Stimulated activated CD4-positive, alpha-beta T cell treated with anti-CD3 and anti-CD28 coated beads, Interleukin-12 subunit alpha, Interleukin-12 subunit beta, amount 100 ng/mL, for 24 hours (primary cell): ENCODE measurements at places on chromosomes 1 and 21.

GRCh38 chr1:24032981-24033380 is 52.9 kb upstream of the SRSF10 start:
- DNase-seq: no peak

GRCh38 chr1:11531943-11532342 is 53.0 kb downstream of the DISP3 start:
- no peak for DNase-seq

DNA sequence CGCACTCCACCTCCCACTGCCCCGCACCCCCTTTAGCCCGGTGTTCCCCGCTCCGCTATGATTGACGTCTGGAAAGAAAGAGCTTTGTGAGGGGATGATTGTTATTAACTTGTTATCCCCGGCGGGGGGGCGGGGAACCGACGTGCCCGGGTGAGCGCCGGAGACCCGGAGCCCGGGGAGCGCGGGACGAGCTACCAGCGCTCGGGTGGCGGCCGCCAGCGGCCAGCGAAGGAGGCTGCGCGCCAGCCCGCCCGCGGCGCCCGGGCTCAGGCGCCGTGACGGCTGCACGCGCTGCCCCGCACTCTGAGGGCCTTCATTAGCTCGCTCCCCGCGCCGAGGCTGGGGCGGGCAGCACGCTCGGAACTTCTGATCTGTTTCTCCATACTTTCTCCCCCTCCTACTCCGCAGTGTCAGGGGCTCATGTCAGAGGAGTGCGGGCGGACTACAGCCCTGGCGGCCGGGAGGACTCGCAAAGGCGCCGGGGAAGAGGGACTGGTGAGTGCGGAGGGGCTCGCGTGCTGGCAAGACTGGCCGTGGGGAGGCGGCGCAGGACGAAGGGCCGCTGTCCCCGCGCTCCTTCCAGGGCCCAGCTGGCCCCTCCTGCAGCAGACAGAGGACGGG is 2.1 kb downstream of the LHX8 start:
- no peak for DNase-seq

DNA sequence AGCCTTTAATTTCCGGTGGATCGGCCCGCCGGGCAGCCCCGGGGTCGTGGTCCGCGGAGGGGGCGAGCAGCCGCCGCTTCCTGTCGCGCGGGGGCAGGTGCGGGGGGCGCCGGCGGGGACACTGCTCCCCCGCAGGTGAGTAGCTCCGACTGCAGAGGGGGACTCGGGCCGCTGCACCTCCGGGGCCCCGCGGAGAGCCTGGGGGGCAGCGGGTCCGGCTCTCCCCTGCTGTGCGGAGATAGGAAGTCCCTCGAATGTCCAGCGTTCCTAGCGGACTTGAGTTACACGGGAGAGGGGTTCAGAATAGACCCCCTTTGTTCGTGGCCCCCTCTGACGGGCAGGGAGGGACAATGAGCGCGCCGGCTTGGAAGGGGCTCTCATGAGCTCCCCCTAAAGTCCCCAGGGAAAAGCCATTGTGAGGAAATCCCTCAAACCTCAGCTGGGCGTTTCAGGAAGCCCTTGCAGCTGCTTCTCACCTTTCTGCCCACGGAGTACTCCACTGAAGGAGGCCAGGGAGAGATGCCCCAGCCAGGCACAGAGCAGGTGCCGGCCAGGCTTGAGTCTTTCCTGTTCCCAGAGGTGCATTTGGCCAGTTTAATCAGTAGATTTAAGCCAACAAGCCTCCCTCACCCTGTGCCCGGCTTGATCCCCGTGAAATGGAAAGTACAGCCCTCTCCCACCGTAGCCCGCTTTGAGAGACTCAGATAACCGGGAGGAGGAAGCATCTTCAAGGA is 925 bp downstream of the PDE9A start:
- no peak for DNase-seq

DNA sequence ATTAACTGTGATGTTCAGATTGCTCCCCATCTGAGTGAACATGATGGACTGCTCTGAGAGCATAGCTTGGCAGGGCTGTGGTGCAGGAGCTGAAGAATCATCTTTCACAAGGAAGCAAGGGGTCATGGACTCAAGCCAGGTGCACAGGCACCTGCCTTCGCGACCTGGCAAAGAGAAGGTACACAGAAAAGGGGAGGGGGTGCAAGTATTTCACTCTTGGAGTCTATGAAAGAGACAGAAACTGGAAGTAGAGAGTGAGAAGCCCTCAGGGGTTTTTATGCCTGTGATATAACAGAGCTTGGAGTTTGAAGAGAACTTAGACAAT is 232.6 kb upstream of the PLXNA2 start:
- DNase-seq: no peak

- DNase-seq: no peak
These were observed 97.4 kb upstream of the GFI1 start for GRCh38 chr1:92583821-92584760.

DNA sequence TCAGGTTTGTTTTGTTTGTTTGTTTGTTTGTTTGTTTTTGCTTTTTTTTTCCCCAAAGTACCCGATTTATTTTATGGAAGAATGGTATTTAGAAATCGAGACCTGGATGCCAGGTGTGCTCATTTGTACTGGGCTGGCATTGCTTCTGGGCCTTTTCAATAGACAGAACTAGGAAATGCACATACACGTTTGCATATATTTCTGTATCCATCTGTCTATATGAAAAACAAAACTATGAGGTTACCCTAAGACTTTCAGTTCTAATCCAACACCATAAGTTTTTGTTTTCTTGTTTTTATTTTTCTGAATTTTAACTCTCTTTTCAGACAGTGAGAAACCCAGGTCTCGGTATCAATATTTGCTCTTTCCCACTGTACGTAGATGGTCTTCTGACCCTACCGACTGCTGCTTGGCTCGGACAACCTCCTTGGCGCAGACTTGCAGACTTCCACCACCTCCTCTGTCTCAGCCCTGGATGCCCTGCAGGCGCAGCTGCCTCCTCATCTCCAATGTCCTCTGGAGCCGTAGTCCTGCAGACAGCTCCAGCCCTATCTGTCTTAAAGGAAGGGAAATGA is 171.7 kb downstream of the NEK7 start:
- no peak for DNase-seq

GRCh38 chr1:172926070-172926469 is 124.7 kb downstream of the TNFSF18 start:
- no peak for DNase-seq

DNA sequence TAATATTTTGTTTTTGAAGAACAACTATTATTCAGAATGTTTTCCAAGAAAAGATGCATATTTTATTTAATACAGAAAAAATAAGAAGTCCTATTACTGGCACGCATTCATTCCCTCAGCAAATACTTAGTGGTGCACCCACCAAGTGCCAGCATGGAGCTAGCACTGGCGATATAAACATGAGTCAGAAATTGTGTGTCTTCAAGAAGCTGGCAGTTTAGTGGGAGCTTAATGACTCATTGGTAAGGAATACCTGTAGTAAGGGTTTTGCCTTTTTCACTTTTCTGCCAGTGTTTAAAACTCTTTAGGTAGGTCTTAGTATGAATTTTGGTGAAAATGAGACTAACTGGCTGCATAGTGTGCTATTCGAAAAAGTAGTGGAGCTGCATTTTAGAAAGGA is 6.3 kb downstream of the MAGI3 start:
- DNase-seq: no peak

DNA sequence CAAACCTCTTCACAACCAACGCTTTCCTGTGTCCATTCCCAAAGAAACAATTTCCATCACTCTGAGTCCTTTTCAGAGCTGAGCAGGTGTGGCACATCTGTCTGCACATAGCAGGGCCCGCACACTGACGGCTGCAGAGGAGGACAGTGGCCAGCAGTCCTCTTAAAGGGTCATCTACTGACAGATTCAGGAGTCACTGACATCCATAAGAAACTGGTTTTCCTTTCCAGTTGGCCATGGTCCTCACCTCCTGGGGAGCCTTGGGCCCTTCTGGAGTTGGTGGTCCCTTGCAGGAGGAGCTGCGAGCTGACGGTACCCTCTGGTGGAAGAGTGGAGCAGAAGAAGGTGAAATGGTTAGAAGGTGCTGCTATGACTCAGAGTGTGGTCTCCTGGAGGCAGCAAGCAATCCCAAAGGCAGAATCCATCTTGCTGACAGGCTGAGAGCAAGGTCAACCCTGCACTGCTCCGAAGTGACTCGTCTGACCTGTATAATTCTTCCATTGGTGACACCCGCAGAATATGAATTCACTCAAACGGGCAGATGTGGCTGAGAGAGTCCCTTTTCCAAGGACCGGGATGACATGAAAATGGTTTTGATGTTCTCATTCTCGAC is 278.5 kb upstream of the C1orf174 start:
- no peak for DNase-seq

- DNase-seq: no peak
These were observed 4.8 kb downstream of the VASH2 start for GRCh38 chr1:212955098-212955497.

GRCh38 chr1:236492378-236492777 is 31.4 kb upstream of the LGALS8 start:
- DNase-seq: no peak

- DNase-seq: no peak
These were observed 22.2 kb upstream of the RSPO1 start for GRCh38 chr1:37656881-37657280.

- DNase-seq: no peak
These were observed 397.1 kb upstream of the VAMP3 start for GRCh38 chr1:7373876-7374562.

GRCh38 chr1:75449998-75450397 is 160.9 kb downstream of the SLC44A5 start:
- no peak for DNase-seq

GRCh38 chr1:61181067-61182038 is 99.0 kb downstream of the NFIA start:
- no peak for DNase-seq

DNA sequence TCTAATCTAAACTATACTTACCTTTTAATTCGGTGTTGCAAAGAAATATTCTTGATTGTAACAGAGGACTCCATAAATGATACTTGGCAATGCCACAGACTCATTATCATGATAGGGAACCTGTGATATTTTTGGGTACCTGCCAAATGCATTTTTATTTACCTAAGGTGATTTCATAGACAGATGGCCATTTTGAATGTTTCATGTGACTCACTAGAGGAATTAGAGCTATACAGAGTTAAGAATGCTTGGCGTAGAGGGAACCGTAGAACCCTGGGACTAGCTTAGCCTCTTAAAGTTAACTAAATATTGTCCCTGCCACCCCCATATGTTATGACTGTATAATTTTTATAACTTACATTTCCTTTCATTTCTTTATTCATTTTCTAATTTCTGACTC is 136.1 kb downstream of the DISP1 start:
- DNase-seq: no peak

DNA sequence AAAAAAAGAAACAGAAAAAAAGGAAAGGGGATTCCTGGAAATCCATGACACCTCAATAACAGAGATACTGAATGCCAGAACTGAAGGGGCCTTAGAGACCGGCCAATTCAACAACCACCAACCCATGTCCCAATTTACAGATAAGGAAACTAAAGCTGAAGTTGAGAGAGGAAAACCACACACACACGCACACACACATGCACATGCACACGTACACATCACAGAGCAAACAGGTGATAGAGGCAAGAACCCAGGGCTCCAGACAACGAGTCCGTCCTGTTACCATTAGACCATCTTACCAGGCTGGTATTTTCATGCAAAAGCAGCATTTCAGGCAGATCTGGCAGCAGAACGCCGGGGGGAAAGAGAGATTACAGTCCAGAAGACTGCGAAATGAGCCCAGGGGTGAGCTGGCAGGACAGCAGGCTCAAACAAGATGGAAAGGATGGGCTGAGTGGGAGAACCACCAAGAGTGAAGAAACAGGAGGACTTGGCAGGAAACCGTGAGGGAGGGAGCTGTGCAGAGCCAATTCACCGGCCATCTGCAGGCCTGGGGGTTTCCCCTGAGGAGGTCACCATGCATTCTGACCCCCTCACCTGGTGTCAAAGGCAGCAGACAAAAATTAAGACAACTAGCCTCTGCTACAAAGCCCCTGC is 43.5 kb downstream of the PAFAH2 start:
- DNase-seq: no peak

DNA sequence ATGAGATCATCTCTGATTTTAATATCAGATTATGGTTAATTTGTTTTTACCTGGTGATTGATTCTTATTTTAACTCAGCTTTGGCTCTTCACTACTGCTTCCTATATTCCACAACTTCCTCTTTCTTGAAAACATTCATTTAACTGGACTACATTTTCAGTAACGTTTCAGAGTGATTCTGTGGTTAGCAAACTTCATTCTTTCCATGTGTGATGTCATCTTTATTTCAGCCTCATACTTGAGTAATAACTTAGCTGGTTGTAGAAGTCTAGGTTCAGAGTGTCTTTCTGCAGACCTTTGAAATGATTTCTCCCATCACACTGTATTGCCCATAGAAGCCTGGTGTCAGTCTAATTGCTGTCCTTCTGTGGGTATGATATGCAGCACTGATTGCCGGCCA is 36.0 kb upstream of the SLC35F3 start:
- no peak for DNase-seq

DNA sequence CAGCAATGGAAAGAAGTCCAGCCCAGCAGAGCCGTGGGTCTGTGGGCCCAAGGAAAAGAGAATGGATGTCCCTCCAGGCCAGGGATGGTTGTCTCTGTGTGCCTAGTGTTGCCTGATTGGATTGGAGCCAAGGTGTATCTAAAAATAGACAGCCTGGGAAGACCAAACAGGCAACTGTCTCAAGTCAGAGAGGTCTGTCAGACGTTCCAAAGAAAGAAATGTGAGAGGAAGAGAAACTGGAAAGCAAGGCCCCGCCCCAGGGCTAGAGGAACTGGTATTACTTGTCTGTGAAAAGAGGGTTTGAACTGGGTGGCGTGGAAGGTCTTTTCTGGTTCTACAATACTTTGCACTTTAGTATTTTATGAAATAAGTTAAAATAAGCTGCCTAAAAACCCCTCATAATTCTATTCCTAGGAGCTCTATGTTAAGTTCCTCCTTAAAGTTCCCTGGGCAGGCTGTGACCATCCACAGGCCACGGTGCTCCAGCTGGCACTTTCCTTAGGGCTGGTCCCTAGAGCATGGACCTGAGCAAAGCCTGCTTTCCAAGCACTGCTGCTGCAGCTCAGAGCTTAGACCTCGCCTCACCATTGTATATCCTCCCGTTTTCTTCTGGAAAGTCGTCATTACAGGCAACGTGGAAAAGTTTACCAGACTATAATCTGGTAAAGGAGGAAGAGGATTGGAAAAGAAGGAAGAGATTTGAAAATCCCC is 151.6 kb downstream of the DISC1 start:
- no peak for DNase-seq

DNA sequence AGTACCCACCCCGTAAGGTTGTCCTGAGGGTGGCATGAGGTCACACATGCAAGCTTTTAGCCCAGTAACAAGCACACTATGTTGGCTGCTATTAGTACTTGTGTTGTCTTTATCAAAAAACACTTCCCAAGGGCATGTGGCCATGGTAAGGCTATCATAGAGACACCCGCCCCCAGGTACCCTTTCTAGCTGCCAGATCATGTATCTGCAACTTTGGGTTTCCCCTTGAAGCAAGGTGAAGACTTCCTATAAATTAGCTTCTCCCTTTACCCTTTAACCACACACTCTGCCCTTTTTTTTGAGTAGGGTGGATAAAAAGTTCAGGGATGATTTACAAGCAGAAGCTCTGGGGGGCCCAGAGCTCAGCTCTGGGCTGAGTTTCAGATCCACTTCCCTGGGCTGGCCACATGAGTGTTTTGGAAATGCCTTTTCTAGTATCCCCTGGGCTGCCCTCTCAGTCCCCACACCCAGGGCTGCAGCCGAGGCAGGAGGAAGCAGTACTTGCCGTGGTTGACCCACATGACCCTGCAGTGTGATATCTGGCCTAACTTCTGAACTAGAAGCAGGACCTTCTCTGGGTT is 2.0 kb downstream of the ZDHHC18 start:
- DNase-seq: no peak

- DNase-seq: no peak
These were observed 738.9 kb upstream of the PTBP2 start for GRCh38 chr1:95982711-95983110.

- DNase-seq: no peak
These were observed 8.6 kb downstream of the FAM43B start for GRCh38 chr1:20560966-20561365.

- DNase-seq: no peak
These were observed 1.1 kb downstream of the TNFRSF4 start for GRCh38 chr1:1212780-1213344.
